ENCODE measurements at places on chromosomes 6 and 20.

DNA sequence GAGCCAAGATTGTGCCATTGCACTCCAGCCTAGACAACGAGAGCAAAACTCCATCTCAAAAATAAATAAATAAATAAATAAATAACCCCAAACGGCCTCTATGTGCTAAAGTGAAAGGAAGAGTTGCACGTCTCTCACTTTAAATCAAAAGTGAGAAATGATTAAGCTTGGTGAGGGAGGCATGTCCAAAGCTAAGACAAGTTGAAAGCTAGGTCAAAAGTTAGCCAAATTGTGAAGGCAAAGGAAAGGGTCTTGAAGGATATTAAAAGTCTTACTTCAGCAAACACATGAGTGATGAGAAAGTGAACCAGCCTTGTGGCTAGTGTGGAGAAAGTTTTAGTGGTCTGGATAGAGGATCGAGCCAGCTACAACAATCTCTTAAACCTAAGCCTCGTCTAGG, 14.3 kb downstream of the ZBP1 start:
- DNase-seq, result no peak

- DNase-seq, result no peak
These were observed 137.5 kb upstream of the BACH2 start for GRCh38 chr6:90434094-90434493.

GRCh38 chr20:62183426-62184142, 756 bp downstream of the MTG2 start:
- no peak for DNase-seq

GRCh38 chr6:345747-346385, 45.7 kb upstream of the IRF4 start:
- no peak for DNase-seq

- no peak for DNase-seq
These were observed 68.5 kb upstream of the TENT5A start for GRCh38 chr6:81820980-81821379.

DNA sequence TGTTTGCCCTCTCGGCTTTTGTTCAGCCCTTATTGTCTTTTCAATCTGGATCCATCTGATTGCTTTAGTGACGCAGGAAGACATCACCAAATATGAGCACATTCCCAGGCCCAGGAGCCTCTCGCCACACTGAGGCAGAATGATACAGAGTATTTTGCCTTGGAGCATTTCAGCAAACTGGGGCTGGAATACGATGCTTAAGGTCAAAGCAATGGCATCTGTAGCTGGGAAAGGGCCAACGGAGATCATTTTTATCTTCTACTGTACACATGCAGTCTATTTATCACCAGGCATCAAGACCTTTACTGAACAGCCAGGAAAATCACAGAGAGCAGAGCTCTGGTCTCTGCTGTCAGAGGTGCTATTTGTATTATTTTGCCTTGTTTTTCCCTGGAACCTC, 655.3 kb downstream of the RNF144B start:
- DNase-seq, result no peak

- no peak for DNase-seq
These were observed 34.0 kb downstream of the NUDT3 start for GRCh38 chr6:34358389-34358905.

DNA sequence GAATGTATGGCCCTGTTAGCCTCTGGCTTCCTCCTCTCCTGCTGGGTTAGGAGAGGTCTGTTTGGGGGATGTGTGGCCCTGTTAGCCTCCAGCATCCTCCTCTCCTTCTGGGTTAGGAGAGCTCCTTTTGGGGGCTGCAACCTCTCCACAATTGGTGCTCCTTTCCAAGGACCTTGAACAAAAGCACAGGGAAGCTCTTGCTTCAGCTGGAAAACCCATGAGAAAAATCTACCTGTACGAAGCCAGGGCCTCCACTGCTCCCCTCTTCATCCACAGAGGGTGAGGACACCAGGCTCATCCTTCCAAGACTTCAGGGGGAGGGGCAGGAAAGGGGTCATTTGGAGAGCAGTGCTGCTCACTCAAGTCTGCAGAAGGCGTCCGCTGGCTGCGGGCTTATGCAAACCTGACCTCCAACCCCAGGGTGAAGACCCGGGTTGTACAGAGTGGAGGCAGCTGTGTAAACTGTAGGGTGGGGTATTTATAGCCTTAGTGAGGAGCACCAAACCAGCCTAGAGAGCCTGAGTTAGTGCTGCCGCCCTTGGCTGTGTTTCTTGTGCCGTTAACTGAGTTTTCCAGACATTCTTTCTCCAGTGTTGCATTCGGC, 62.1 kb downstream of the SLC24A3 start:
- DNase-seq, result no peak

GRCh38 chr6:168216751-168217191, 102.8 kb downstream of the DACT2 start:
- no peak for DNase-seq

DNA sequence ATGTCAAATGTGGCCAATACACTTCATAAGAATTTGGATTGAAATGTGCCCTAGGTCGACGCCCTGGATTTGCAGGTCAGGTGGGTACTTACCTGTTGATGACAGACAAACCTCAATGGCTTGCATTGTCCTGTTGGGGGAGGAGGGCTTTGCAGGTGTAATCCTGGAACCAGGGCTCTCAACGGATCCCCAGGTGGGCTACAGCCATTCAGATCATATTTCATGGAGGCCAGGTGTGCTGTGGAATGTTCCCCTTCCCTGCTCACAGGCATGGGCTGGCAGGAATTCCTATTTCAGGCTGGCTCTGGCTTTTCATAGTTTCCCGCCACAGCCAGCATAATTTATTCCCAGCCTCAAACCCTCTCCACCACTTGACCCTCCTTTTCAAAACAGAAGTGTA, 254.7 kb downstream of the SMOC2 start:
- DNase-seq, result no peak

GRCh38 chr6:15453622-15454021, 207.8 kb downstream of the JARID2 start:
- no peak for DNase-seq

- DNase-seq, result no peak
These were observed 94.2 kb downstream of the OLIG3 start for GRCh38 chr6:137399881-137400443.

GRCh38 chr6:126722411-126722810, 382.5 kb downstream of the CENPW start:
- no peak for DNase-seq

- DNase-seq, result no peak
These were observed 118.0 kb downstream of the OPRM1 start for GRCh38 chr6:154157082-154157481.

GRCh38 chr6:44255105-44255808, 2.1 kb downstream of the SLC35B2 start:
- no peak for DNase-seq

DNA sequence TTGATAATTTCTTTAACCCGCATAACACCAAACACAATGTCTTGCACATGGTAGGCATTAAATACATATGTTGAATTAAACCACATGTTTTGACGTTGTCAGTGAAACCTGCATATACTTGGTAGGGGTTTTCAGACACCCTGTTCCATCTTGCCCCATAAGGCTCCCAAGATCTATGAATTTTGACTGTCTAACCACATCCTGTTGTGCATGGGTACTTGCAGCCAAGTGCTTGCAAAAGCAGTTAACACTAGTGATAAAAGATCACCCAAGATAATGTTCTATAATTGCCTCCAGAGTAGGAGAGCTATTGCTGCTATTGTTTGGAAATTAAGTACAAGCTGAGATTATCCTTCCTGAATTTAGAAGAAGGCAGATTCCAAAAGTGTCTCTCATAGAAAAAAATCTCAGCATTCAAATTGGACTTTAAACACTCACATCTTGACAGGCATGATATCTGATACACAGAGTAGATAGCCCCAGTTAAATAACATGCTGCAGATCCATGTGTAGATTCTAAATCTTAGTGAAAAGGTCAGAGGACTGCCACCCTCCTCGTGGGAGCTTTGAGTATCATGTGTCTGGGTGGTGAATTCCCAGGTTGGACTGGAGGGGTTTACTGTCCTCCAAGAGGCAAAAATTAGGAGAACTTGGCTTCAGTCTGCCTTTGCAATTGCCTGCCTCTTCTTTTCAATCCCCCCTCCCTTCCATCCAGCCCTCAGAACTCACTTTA, 25.8 kb upstream of the CCN6 start:
- peak; percentile 26 for DNase-seq

GRCh38 chr6:73299151-73299971, 36.4 kb upstream of the KHDC1 start:
- no peak for DNase-seq

GRCh38 chr6:34143884-34144580, 1.9 kb downstream of the GRM4 start:
- DNase-seq, result peak; percentile 27

- DNase-seq, result no peak
These were observed 517.4 kb upstream of the JARID2 start for GRCh38 chr6:14728396-14729024.

GRCh38 chr20:10939331-10939941, 265.6 kb upstream of the JAG1 start:
- no peak for DNase-seq

DNA sequence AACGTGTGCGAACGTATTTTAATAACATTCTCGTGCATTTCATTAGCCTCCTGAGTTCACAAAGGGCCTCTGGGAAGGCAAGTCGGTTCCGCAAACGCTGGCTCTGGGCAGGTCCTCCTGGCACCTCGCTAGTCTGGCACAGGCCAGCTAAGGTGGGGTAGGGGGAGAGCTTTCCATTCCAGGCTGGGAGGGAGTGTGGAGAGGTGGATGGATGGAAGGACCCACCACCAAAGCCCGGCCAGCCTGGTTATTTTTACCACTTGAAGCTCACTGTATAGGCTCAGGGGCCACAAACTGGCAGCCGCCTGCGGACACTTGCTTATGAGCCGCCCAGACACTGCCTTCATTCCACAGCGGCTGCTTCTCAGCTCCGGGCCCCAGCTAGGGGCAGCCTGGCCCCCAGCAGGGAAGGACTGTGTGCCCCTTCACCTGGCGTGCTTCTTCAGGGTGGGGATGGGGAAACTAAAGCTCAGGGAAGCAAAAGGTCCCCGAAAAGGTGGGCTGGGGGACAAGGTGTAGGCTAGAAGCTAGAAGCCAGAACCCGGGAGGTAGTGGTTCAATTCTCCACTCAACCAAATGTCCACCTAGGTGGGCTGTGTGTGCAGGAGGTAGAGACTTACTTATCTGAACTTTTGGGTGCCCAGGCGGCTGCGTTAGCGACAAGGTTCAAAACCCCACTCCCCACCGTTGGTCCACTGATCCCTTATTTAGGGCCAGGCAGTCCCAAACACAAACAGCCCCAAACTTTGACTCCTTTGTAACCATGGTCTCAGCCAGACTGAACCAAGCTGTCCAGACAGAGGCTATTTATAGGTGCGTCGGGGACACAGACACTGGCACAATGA, 1.7 kb downstream of the PMEPA1 start:
- no peak for DNase-seq

GRCh38 chr6:8499540-8499939, 64.2 kb upstream of the SLC35B3 start:
- no peak for DNase-seq
